NCI-H1092 treated with DMSO at 0.1 percent for 48 hours (cell line): ENCODE measurements at places on chromosomes 3 and 15.
A peak's percentile ranks its signal among the peaks of the same experiment; 100 is the strongest.

GRCh38 chr3:169634618-169635236, 28.8 kb downstream of the MECOM start:
- no peak for DNase-seq

GRCh38 chr3:82654708-82655107, 893.3 kb upstream of the GBE1 start:
- DNase-seq, result peak; percentile 24

DNA sequence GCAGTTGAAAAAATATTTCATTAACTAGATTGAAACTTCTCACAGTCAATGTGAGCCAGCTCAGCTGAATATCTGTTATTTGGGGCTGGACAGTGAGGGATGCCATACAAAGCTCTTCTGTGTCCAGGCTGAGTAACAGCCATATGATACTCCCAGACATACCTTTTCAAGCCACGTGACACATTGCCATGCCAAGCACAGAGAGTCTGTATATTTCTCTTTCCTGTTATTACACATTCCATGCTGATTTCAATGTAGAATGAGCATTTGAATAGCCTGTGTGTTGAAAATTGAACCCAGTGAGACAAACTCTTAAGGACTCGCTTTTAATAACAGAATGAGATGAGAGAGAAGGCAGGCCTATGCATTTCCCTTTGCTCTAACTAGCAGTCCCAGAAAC, 334.7 kb upstream of the RASGRP1 start:
- DNase-seq, result no peak

DNA sequence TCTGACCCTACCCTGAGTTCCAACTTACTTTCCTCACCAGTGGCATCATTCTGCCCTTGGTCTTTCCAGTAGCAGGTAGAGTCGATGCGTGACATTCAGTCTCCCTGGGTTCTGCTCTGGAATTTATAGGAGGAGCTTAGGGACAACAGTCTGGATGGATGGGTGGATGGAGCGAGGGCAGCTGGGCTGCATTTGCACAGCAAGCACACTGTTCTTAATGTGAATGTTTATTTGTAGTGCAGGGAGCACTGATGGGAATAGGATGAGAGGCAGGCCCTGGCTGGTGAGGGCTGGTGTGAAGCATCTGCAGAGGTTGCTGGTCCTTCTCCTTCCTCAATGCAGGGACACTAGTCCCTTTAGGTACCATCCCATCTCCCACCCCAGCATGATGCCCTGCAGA, 176.2 kb downstream of the EPHB1 start:
- no peak for DNase-seq

GRCh38 chr3:62421207-62421606, 47.9 kb upstream of the FEZF2 start:
- no peak for DNase-seq

- DNase-seq, result no peak
Observed at GRCh38 chr3:57464801-57465200, 79.3 kb downstream of the DNAH12 start.

DNA sequence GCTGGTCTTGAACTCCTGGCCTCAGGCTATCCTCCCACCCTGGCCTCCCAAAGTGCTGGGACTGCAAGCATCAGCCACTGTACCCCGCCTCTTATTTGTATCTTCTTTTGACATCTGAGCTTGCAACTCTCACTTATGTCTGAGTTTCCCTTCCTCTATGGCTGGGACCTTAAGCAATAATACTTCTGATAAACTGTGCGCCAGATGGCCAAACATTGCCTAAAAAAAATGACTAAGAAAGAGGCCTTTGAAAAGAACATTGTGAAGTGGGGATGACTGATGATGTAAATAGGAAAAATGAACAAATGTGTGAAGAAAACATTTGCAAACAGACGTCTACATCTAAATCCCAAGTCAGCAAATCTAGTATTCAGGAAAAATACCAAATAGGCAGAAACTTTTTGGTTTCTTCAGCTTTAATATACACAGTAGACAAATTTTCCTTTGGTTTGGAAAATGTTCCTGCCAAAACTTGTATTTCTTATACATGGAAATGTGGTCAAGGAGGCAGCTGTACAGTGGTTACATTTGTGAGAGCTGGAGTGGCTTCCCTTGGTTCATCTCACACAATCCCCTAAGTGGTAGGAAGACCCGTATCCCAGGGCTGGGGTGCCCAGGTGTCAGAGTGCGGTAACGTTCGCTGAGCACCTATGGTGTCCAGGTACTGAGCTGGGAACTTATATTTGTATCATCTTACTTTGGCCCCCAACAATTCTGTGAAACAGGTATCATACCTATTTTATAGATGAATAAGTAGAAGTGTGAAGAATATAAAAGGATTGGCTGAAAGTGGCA, 11.6 kb upstream of the TFRC start:
- no peak for DNase-seq

- no peak for DNase-seq
Observed at GRCh38 chr3:185797993-185798830, 26.6 kb downstream of the IGF2BP2 start.

DNA sequence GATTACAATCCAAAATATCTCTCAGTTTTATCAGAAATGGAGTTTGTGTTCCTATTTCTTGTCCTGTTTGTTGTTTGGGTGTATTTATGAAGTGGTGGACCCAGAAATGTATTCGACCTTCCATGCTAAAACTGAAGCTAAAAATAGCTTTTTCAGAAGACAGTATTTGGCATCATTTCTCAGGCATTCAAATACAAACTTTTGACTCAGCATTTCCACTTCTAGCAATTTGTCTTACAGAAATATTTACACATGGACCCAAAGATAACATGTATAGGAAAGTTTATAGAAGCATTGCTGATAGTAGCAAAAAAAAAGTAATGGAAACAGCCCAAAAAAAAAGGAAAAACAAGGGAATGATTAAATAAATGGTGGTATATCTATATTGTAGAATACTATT, 156.3 kb downstream of the HCN4 start:
- DNase-seq, result no peak

DNA sequence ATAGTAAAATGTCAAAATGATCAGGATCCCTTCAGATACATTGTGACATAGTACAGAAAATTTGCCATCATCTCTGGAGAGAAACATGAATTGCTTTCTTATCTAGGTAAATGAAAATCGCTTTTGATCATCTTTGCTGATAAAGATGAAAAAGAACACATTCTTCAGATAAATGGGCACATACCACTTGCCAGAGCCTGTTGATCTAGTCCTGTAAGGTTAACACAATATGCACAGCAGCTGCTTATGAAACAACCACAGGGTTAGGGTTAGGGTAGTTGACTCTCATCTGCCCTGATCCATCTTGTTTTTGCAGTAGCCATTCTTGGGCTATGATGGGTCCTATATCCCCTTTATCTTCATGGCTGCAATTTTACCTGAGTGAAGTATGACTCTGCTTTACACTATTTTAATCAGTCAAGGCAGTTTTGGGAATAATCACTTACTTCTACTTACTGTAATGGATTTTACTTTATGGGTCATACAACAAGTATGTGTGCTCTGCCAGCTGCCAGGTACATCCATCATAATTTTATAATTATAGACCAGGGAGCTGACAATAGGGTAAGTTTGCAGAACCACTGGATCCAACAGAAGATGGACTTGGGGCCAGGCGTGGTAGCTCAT, 12.6 kb upstream of the SPINK8 start:
- no peak for DNase-seq

DNA sequence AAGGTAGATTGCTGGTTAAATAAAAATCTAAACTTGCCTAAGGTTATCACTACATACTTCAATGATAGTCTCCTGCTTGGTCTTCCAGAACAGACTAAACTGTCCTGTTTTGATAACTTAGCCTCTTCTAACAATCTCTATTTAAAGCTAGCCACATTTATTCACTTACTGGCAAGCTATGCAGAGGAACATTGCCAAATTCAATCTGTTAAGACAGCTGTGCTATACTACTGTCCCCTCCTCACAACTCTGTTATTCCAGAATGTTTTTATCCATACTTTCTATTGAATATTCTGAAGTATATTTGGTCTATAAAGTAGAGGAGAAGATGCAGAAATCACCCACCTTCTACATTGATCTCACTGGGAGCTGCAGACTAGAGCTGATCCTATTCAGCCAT, 594.0 kb upstream of the CCDC54 start:
- no peak for DNase-seq

DNA sequence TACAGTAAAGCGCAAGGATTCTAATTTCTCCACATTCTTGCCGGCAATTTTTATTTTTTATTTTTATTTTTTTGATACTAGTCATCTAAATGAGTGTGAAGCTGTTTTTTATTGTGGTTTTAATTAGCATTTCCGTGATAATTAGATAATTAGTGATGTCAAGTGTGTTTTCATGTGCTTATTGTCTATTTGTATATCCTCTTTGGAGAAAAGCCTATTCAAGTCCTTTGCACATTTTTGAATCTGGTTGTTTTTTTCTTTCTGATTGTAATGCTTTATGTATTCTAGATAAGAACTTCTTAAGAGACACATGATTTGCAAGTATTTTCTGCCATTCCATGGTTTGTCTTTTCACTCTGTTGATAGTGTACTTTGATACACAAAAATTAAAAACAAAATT, 16.1 kb downstream of the CTDSPL2 start:
- DNase-seq, result no peak

- no peak for DNase-seq
Observed at GRCh38 chr3:46578973-46579755, 13.1 kb upstream of the LRRC2 start.

DNA sequence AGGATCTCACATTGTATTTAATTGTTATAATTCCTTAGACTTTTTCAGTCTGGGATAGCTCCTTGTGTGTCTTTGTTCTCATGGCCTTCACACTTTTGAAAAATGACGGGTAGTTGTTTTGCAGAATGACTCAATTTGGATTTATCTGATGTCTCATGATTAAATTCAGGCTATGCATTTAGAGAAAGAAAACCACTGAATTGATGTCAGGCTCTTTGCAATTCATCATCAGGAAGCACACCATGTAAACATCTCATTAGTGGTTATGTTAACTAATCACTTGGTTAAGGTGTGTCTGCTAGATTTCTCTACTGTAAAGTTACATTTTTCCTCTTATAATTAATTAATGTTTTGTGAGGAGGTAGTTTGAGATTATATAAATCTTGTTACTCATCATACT, 8.0 kb upstream of the SLC22A13 start:
- DNase-seq, result no peak
